ENCODE measurements at places on chromosomes 6 and 20.

- no peak for ATAC-seq
Observed at GRCh38 chr6:57312004-57312345, 5.5 kb upstream of the PRIM2 start.

- peak; percentile 60 for ATAC-seq
Observed at GRCh38 chr20:63553933-63554290, at the start of gene FNDC11. FNDC11 (plus strand) TSS chr20:63554159; CDS start chr20:63555664, 1,505 bp downstream.

GRCh38 chr6:158143700-158144099 is 24.4 kb downstream of the SERAC1 start:
- peak; percentile 48 for ATAC-seq

DNA sequence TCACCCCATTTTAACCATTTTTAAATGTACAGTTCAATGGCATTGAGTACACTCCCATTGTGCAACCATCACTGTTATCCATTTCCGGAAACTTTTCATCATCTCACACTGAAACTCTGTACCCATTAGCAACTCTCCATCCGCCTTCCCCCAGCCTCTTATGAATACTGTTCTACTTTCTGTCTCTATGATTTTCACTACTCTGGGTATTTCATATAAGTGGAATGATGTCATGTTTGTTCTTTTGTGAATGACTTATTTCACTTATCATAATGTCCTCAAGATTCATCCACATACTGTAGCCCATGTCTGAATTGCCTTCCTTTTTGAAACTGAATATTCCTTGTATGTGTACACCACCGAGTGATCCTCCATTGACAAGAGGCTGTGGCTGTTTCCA is 92.9 kb upstream of the TOX2 start:
- no peak for ATAC-seq

- no peak for ATAC-seq
Observed at GRCh38 chr6:113396730-113397129, 460.4 kb upstream of the MARCKS start.
